HL-60 (cell line): ENCODE measurements at places on chromosomes 5 and 9.
A peak's percentile ranks its signal among the peaks of the same experiment; 100 is the strongest.

- DNase-seq, result no peak
These were observed 2.5 kb upstream of the QSOX2 start for GRCh38 chr9:136247947-136248637.

GRCh38 chr9:969310-970150 is 6.9 kb upstream of the DMRT3 start:
- no peak for DNase-seq

DNA sequence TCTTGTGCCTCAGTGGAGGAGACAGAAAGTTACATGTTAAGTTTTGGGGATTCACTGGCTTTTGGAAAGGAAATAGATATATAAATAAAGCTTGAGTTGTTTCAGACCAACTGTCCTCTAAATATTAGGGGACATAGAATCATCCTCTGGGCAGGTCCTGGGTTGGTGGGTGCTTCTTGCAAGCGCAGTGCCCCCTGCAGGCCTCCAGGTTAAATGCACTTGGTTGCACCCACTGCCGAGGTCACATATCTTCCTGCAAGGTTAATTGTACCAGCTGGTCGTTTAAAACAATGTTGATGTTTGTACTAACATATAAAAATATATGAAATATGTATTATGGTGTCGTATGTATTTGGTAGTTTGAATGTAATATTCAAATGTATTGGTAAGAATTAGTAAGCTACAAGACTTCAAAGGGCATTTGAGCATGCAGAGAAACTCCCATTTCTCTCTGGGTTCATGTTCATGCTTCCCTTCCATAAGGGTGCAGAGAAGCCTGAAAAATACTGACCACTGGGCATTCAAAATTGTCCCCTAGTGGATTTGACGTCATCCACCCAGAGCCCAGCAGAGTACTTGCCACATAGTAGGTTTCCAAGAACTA is 87.0 kb downstream of the ZNF618 start:
- peak; percentile 38 for DNase-seq

- DNase-seq, result peak; percentile 95
These were observed 65.2 kb downstream of the TMC1 start for GRCh38 chr9:72586388-72587130.

DNA sequence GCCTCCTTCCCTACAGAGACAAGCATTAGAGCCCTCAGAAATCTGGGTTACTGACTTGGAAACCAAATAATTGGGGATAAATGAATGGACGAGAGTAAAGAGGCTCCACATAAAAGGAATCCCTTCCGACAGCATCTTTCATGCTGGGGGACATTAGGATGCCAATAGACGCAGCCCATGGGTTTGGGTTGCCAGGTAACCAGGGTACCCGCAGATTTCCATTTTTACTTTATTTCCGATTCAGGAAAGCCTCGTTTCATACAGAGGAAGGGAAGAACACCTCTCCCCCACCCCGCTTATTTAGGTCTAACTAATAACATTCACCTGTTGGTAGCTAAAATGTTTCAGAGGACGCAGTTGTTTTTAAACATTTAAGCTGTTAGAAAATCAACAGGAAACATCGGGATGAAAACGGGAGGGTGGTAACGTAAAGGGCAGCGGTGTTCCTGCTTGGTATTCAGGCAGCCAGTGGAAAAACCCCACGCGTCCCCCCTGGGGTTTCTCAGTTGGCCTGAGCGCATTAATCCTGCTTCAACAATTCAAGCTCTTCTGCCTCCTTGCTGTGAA is 179.5 kb downstream of the YTHDC2 start:
- no peak for DNase-seq

DNA sequence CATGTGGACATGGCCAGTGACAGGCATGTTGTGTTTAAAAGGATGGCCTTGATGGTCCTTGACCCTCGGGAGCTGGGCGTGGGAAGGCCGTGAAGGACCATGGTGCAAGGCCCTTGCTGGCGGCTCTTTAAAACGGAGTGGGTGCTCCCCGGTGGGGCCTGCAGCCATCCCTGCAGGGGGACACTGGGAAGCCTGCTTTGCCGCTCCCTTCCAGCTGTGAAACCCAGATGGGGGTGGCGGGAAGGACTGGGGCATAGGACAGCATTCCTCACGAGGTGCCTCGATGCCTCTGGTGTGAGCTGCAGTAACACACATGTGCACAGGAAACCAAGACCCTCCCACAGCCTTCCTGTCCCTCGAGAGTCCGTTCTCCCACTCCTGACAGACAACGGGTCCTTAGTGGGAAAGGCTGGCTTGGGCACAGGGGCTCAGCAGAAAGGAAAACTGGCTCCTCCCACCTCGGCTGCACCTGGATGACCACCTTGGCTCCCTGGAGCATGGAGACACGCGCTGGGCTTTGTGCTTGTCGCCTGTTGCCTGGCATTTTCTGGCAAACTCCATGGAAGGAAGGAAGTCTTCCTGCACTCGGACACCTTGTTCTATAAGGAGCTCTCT is 30.3 kb upstream of the IRX4 start:
- DNase-seq, result no peak

- no peak for DNase-seq
These were observed 119.4 kb downstream of the WNK2 start for GRCh38 chr9:93303258-93303771.

- DNase-seq, result peak; percentile 8
These were observed 407.1 kb upstream of the DMAC1 start for GRCh38 chr9:8206720-8207119.

GRCh38 chr5:152978141-152978835 is 512.2 kb upstream of the GRIA1 start:
- no peak for DNase-seq

GRCh38 chr5:80215523-80215922 is 40.3 kb downstream of the SERINC5 start:
- no peak for DNase-seq

GRCh38 chr5:15889001-15889400 is 290.6 kb downstream of the MARCHF11 start:
- DNase-seq, result no peak

DNA sequence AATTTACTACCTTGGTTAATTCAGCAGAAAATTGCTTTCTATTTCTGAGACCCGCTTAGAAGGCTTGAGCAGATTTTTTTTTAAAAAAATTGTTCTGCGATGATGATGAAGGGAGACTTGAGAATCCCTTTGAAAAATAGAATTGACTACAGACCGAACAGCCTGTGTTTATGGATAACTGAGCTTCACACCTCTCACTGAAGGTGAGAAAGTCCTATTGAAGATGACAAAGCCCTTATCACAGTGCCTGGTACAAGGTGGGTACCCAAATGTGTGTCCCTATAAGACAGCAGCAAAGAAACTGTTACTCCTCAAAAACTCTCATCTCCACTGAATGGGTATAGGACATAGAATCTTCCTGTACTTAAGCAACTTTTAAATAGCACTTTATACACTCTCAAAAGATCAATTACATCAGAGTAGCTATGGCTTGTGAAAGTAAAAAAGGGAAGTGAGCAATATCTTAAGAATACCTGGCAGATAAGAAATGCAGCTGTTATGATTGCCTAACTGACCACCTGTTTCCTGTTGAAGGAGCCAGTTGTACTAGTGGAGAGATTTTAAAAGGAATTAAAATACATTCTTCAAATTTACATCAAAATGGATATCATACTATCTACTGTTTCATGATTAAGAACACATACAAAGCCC is 419.7 kb downstream of the CHSY3 start:
- DNase-seq, result peak; percentile 62
